AG04449 (cell line): ENCODE measurements at places on chromosomes 11 and 22.
A peak's percentile ranks its signal among the peaks of the same experiment; 100 is the strongest.

GRCh38 chr11:95134491-95134890 is 44.8 kb downstream of the ENDOD1 start:
- DNase-seq, result no peak

DNA sequence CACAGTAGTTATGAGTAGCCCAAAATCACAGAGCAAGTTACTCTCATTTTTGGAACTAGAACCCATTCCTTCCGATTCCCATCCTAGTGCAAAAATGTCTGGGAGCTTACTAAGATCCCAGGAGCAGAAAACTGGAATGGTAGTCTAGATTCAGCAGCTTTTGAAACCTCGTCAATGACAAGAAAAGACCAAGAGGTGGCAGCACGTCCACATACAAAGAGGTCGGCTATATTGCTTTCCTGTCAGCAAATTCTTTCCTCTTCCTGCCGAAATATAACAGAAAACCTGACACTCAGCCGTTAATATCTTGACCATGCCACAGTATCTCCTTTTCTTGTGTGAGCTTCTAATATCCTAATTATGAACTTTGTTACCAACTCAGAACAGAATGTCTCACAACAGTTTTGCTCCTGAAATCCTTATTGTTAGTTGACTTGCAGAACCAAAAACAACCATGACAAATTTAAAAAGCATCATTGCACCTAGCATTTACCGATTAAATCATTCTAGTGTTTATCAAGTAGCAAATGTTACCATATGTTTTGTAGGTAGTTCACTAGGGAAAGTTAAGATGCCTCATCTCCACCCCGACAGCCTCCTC is 92.8 kb upstream of the OR9G4 start:
- DNase-seq, result peak; percentile 10

DNA sequence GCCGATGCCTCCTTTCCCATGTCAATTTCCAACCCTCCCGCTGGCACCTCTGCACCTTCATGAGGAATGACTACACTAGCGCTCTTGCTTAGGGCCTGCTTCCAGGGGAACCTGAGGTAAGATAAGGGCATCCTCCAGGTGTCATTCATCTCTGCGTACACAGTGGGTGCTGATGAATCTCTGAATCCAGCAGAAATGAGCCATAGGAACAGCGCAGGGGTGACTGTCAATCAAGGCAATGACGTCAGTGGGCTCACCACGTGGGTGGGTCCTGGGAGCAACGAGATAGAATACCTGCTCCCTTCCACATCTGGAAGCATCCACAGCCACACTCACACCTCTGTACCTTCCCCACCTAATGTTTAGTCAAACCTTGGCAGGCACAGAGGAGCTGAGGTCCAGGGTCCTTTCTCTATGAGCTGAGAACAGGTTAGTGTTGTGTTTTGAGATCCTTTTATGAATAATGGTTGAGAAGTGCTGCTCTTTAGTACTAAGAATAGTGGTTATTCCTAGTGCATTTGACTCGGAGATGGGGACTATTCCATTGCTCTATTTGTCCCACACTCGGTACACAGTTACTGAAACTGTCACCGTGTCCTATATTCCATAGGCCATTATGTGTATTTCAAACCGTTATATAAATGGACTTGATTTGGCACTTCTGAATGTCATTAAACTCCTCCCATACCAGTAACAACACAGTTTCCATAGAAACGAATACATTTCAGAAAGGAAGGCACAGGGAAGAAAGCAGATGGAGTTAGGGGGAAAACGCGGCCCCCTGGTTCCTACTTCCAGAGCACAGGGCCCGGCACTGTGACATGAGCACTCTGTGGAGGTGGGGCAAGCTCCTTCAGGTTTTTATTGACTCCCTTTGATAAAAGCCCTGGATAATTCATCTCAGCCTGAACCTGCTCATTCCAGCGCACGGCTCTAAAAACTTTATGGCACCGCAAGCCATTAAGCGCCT is 193.4 kb downstream of the ST3GAL4 start:
- no peak for DNase-seq

DNA sequence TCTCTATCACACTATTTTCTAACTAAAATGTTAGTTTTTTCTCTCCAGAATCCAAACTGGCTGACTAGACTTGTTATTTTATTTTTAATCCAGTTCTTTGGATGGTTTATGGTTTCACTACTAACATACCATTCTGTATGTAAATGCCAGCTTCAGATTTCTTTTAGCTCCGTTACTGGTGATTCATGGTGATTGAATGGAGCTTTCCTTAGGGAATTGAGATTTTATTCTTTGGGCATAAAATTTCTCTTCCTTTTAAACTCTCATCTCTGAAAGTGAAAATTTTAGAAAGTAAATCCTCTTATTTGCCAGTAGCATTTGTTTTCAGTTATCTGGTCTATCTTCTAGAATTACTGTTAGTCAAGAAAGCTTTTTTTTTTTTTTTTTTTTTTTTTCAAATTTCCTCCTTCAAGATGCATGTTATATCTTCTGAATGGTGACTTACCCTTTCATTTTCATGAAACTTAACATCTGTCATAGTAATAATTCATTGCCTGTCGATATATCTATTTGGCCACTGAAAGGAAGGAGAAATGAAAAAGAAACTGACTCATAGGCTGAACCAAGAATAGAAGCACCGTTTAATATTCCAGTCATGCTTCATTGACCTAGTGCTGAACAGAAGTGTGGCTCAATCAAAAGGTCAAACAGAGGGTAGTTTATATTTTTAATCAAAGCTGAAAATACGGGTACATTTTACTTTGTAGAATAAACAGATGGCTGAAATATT is 6.4 kb downstream of the ENDOD1 start:
- peak; percentile 47 for DNase-seq

DNA sequence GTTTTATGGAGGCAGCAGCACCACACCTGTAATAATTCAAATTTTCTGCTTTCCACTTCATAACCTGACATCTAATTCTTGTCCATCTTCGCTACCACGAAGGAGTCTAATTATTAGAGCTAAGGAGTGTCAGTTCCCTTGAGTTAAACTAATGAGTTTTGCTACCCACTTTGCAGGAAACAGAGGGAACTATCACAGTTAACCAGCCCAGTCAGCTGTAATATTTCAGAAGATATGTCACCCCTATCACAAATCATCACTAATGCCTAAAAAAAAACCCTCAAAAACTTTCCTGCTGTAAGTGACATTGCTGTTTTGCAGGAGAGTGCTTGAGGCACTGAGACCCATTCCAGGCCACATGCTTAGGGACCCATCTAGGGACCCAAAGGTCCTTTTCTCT is 8.4 kb downstream of the TECTA start:
- DNase-seq, result no peak

DNA sequence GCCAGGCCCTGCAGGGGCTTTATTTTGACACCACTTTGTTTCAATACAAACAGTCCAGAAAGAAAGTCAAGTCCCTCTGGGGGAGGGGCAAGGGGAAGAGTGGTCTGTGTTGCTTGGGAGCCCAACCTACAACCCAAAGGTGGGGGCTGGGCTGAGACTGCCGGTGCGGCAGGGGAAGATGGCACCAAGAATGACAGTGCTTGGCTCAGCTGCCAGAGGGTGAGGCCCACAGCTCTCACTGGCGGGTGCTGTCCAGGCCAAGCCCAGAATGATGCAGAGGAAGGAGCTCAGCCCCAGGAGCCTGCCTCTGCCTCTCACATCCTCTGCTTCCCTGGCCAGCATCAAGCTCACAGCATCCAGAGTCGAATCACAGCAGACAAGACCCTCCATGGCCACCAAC is 12.4 kb downstream of the ARFGAP2 start:
- no peak for DNase-seq

DNA sequence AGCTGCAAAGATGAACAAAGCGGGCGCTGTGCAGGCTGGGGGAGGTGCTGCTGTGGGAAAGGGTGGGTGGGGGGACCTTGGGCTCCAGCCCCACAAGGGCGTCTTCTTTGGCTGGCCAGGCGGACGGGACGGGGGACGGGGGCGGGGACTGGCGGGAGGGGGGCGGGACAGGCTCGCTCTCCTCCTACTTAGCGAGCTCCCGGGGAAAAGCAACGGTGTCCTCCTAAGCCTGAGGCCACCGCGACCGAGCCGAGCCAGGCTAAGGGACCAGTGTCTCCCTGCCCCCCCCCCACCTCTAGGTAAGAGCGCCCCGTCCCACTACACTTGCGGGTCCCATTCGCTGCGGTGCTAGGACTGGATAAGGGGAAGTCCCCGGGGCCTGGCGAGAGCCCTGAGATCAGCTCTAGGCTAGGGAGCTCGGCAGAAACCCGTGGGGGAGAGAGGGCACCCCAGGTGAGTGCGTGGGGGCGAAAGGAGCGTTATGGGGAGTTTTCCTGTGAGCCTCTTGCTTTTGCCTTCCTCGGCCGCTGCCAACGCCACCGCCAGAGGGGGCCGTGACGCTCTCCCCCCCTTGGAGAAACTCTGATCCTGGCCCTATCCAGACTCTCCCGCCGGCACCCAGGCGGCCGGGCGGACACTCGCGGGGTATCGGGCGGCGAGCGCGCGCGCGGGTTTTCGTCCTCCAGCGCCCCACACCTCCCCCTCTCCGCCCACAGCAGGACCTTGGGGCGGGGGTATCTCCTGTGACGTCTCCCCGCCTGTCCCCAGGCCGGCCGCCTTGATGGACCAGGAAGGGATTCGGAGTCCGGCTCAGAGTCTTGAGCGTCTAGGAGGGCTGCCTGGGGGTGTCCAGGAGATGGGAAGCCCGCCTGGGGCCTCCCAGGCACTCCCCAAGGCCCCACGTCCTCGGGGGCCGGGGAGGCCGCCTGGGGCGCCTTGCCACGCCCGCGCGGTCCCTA is at the start of gene PHLDB1:
Gene PHLDB1, plus strand, starts transcription at position 215 of the 959 bp plus-strand sequence. CDS start 6,222 bp downstream, outside the sequence.
- no peak for DNase-seq

DNA sequence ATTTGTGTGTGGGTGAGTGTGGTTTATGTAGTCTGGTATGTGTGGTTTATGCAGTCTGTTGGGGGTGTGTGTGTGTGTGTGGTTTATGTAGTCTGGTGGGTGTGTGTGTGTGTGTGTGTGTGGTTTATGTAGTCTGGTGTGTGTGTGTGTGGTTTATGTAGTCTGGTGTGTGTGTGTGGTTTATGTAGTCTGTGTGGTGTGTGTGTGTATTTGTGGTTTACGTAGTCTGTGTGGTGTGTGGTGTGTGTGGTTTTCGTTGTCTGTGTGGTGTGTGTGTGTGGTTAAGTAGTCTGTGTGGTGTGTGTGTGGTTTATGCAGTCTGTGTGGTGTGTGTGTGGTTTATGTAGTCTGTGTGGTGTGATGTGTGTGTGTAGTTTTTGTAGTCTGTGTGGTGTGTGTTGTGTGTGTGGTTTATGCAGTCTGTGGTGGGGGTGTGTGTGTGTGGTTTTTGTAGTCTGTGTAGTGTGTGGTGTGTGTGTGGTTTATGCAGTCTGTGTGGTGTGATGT is 26.2 kb upstream of the PARVG start:
- DNase-seq, result peak; percentile 78

DNA sequence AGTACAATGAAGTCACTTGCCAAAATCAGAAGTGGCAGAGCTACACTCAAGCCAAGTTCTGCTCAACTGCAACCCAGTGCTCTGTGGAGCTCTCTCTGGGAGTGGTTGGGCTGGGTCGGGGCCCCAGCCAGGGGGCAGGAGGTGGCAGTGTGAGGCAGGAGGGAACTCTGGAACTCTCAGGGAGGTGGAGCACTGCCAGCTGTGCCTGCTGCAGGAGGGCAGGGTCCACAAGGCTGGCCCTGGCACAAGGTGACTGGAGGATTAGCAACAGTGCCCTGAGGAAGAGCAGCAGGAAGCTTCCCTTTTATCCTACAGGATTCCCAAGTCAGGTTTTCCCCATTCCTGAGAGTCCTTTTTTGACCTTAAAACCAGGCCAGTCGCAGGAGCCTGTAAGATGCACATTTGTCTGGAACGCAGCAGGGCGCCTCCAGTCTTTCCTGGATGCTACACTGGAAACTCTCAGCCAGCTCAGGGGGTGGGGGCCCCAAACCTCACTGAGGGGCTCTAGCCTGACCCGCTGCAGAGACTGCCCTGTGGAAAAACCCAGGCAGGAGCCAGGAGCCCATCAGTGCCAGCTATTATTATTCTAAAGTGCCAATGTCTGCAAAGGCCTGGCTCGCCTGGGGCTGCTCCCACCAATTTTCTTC is 31.8 kb downstream of the DKK3 start:
- no peak for DNase-seq

GRCh38 chr22:39962071-39962470 is 1.9 kb downstream of the TMA7B start:
- no peak for DNase-seq

GRCh38 chr22:19522190-19522880 is 1.9 kb downstream of the CLDN5 start:
- no peak for DNase-seq

DNA sequence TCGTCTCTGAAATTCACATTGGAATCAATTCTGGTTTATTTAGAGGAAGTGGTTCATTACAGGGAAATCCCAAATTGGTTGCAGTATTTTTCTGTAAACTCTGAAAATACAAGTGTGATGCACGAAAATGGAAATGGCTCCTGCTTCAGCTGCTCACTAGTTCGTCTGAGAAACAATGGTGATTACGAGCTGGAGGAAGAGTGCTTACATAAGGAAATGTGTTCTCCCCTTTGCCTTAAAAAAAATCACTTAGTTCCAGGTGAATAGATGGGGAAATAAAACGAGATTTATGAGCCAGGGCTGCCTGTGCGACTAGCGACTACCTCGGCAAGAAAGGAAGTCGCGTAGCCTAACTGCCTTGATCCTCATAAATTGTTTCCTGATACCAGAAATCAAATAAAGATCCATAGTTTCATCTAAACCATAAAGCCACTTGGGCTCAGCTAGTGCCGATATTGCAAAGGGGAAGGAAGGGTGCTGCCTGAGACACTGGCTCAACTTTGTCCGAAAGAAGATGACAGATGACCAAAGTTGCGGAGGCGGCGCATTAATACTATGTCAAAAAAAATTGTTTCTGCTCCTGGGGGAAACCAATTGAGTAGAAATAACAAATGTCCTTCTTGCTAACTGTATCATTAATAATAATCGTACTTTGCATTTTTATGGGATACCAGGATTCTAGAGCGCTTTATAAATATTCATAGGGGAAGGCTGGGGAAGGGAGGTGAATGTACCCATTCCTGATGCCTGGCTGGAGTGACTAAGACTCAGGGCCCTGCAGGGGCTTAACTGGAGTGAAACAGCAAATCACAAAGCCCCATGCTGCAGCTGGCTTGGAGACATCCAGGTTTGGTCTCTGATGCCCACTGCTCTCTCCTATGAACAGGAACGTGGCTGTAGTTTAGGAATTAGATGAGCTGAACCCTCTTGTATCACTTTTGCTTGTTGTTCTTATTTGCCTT is 185.7 kb downstream of the BLID start:
- no peak for DNase-seq

GRCh38 chr22:36454916-36455570 is 26.4 kb downstream of the TXN2 start:
- no peak for DNase-seq

DNA sequence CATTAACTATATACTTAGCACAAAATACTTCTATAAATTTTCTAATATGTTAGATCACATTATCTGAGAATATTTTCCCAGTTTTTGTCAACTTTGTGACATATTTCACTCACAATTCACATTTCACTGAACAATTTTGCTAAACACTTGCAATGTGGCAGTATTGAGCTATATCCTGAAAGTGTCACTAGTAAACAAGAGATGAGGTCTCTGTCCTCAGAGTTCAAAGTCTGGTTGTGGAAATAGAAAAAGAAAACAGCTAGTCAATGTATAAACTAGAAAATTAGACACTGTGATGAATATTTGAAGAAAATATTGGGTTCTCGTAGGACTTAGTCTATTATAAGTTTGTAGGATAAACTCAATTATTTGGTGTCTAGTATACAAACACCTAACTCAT is 87.4 kb upstream of the CHORDC1 start:
- no peak for DNase-seq
